Bronchial epithelial cell (primary cell): ENCODE measurements at places on chromosomes 11 and 22. TPM values are rescaled to one million over a fixed set of nuclear protein-coding genes. Genes with fewer than 3 reads are reported as not detected.

Gene TSPAN32
- total RNA-seq, result not detected in 2 replicates

Gene SCGB2A2
- total RNA-seq, result not detected in 2 replicates

DNA sequence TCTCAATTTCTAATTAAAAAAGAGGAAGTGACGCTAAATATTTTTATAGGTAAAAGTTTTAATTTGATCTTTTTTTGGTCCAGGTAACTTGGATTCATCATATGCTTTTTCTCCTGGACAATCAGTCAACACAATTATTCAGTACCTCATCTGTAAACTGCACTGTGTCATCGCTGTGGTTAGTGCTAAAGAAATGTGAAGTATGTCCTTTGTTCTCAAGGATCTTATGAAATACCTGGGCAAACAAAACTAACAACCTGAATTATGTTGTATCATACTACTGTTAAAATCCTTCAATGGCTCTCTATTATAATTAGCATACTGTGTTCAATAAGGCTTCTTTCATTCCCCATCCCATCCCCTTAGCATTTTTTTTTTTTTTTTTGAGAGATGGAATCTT is 19.9 kb upstream of the SCN3B start:
- peak; percentile 90 for DNase-seq

- peak; percentile 53 for DNase-seq
Measured at GRCh38 chr11:110198031-110198729, 98.2 kb downstream of the RDX start.

GRCh38 chr22:27046086-27046485 is 388.7 kb downstream of the MIAT start:
- DNase-seq, result peak; percentile 17
